ENCODE measurements at places on chromosomes 4 and X.

DNA sequence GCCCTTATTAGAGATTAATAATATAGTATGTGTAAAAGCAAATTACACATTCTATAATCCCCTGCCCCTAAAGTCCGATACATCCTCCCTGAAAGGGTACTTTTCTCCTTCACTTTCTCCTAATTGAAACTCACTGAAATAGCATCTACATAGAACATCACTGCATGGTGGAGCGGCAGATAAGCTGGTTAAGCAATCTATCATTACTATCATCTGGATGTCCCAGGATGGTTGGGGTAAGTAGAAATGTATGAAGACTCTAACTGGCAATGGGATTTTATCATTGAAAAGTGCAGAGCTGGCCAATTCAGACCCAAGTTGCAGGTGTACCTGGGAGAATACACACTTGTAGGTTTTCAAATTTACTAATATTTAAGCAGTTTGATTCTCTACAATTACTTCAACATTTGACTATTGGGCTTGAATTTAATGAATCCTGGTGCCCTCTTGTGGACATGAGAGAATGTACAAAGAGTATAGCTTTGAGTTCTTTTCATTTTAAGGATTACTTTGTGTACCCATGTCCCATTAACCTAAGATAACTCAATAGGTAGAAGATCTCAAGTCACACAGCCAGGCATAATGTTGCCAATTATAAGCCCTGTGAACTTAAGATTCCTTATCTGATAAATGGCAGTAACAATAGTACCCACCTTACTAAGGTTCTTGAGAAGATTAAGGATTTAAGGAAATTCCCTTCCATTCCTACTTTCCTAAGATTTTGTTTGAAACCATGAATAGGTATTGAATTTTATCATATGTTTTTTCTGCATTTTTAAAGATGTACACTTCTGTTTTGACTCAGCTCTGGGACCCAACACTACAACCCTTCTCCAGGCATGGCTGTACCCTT lies 69.8 kb downstream of the SHROOM3 start:
- DNase-seq: peak; percentile 43

DNA sequence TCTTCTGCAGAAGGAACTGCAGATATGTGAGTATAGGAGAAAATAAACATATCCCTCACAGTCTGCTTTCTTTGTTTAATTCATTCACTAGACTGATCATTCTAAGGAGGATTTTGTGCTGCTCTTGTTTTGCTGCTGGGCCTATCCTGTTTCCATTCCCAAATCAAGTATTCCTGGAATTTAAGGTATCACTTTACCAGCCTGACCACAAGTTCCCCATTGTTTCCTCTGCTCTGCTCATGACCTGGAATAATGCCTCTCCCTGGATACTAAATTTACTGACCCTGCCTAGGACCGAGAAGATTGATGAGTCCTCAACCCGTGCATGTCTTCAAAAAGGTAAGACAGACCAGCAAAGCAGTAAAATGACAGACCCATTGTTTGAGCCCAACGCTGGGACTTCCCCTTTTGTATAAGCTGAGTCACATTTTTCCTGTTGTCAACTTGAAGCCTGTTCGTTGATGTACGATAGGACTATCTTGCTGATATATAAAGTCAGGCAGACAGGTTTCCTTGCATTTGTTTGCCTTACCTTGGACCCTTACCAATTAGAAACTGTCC lies 85.5 kb upstream of the TET2 start:
- peak; percentile 75 for DNase-seq

DNA sequence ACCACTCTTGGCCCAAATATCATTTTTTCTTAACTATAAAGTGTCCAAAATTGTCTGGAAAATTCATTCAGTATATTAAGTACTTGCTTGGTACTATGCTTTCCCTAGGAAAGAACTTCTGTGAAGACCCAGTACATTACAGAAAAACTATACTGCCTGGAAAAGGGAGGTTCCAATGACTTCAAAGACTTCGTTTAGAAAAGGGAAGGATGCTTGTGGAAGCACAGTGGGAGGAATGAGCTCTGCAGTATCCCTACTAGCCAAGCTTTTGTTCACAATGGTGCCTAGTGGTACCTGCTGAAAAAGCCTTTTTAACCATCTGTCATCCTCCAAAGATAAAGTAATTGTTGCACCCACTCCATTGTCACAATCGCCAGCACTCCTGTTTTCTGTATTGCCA lies 7.2 kb downstream of the TEC start:
- DNase-seq: no peak

DNA sequence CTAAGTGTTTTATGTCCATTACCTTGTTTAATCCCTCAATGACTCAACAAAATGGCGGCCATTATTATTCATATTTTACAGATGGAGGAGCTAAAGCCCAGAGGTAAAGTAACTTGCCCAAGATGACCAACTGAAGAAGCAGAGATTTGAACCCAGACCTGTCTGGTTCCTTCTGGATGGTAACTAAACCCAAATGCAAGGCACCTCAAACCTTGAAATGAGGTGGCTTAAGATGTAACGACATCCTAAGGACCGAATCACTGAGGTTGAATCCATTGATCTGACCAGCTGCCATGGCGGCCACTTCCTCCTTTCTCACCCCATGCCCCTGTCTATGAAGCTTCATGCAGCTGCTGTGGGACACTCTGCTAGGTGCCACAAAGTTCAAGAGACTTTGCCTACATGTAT lies 932 bp downstream of the TLR10 start:
- no peak for DNase-seq

- no peak for DNase-seq
Observed at GRCh38 chrX:20319054-20319453, 52.3 kb upstream of the RPS6KA3 start.

GRCh38 chrX:17669458-17669857 lies 67.8 kb upstream of the SCML1 start:
- no peak for DNase-seq

DNA sequence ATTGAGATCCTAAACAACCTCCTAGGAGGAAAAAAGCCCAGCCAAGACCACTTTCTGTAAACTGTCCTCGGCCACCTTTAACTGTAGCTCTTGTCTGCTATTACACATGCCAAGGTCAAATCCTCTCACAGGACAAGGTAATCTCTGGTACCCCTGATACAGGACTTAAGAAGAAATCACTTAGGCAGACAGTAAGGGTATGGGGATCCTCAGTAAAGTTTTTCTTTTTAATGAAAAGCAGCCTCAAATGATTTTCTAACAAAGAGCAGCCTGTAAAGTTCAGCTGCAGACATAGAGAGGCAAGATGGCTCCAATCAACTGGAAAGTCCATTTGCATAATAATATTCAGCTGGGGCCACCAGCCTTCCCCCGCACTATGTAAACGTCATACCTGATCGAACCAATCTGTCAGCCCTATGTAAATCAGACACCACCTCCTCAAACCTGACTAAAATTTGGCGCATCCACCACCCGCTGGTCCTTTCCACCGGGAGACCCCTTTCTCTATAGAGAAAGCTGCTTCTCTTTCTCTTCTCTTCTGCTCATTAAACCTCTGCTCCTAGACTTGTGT lies 14.6 kb upstream of the MPP1 start:
- DNase-seq: no peak

GRCh38 chr4:120714417-120715010 lies 208.0 kb downstream of the PRDM5 start:
- no peak for DNase-seq

DNA sequence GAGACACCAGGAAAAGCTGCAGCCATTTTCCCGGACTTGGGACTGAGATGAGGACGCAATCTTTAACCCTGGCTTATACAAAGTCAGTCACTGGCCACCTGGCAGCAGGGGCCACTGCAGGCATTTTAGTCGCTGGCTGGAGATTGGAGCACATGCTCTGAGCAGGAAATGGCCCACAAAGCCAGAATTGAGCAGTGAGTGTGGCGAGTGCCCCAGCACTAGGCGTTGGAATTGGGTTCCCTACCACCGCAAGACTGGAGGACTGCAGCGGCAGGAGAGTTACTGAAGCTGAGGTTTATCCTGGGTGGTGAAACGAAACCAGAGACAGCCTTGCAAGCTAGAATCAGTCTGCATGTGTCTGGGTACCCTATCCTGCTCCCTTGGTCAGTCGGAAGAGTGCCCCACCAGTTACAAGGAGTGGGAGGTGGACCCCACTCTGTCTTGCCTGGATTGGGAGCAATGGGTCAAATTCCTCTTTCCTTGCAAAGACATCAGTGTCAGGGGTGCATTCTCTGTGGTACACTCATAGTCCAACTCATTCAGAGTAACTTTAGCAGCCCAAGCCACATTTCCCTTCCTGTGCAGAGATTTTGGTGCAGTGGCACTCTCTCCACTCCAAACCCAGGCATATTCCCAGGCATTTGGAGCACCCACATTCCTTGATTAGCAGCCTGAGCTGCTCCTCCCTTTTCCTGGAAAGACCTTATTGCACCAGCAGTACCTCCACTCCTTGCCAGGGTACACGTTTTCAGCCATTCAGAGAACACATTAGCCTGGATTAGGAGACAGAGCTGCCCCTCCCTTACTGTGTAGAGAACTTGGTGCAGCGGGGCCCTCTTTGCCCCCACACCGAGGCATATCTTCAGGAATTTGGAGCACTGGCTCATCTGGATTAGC lies 36.7 kb upstream of the PLK4 start:
- no peak for DNase-seq

DNA sequence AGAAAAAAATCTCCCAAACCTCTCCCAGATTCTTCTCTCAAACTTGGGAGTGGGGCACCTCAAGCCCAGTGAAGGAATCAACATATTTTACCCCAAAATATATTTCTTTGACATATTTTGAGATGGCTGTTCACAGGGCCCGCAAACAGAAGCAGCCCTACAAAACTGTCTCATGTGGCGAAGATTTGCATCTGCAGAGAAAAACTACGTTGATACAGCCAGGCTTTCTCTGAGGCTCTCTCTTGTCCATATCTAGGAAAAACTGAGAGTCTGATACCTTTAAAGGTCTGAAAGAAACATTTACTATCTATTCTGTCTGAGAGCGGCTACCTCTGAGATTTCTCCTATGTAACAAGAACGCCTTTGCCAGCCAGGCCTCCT lies 23.3 kb upstream of the TMSB4X start:
- DNase-seq: no peak

DNA sequence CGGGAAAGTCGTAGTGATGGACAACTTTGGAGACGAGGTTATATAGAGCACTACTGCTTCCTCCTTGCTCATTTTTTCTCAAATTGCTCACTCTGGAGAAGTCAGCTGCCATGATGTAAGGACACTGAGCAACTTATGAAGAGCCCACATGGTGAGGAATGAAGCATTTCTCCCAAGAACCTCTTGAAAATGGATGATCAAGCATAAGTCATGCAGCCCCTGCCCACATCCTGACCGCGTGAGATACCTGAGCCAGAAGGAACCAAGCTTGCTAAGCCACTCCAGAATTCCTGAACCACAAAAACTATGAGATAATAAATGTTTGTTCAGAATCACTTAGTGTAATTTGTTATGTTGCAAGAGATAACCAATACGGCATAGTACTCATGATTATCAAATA lies 42.8 kb downstream of the PDE5A start:
- peak; percentile 10 for DNase-seq

DNA sequence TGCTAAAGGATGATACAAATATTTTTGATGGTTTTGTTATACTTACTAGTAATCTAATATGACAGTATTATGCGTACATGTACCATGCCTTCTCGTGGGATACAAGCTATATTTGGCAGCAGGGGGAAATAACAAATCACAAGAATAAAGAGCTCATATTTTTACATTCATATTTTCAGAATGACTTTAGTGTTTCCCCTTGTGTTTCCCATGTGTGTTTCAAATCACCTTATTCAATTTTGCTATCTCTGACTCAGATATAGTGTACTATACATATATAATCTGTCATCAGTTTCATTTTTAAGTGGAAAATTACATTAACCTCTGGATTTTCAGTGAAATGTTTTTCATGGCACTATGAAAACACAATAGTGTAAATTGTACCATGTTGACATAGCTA lies 146.8 kb downstream of the RPA4 start:
- no peak for DNase-seq

- DNase-seq: no peak
Observed at GRCh38 chr4:185752872-185753271, 59.1 kb downstream of the SORBS2 start.

DNA sequence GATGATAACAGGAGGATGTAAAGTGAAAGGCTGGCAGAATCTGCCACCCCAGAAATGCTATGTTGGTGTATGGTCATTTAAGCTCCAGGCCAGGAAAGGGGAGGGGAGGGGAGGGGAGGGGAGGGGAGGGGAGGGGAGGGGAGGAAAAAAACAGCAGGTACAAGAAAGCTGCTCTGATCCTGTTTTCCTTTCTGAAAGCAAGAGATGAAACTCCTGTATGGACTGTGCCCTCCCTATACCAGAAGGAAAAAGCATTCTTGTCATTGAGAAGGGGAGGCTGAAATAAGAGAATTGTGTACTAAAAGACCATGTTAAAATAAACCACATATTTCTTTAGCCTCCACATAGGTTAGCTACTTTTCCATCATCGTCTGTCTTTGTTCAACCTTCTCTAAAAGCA lies 179.5 kb downstream of the NLGN4X start:
- no peak for DNase-seq

DNA sequence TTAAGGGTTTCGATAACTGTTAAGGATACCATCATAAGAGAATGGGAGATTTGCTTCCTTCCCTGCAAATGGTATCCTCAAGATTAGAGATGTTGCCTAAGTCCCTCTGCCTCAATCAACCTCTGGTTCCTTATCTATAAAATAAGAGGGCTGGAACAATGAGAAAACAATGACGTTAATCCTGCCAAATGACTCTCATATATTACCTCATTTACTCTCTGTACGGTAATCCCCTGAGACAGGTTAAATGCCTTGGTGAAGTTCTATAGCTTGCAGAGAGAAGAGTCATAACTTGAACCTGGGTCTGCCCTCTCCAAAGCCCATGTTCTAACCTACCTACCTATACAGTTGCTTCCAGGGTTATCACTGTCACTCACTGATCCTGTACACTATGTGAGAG lies 100.2 kb upstream of the OTUD4 start:
- DNase-seq: no peak

DNA sequence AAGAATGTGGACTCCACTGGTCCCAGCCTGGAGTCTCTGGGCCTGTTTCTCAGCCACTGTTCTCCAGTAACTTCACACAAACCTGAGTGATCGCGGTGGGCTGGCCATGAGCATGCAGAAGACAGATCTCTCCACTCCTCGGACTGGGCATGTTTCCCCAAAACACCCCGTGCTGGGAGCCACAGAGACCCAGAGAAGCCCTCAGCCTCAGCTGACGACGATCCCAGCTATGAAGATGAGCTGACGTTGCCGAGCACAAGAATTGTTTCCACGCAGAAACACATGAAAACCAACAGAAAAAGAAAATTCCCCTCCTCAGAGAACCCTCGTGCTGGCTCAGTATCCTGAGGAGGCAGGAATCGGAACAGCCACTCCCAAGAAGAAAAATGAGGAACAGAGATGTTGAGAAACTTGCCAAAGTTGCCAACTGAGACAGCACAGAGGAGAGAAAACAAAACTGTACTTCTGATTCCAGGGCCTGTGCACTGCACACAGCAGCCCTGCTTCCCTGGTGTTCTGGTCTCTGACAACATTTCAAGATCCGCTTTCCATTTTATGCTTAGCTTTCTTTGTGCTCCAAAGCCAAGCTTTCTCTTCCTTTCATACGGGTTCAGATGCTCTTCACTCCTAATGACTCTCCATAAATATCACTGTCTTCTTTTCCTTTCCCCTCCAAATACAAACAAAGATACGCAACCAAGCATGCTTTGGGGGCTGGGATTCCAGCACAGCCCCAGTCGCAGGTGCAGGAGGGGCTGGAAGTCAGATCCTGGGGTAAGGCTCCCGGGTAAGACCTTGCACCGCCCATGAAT lies 81.4 kb downstream of the IRF2 start:
- no peak for DNase-seq

- DNase-seq: no peak
Observed at GRCh38 chr4:87025023-87025613, 90.3 kb downstream of the AFF1 start.

GRCh38 chr4:55184600-55185523 lies 59.5 kb upstream of the KDR start:
- DNase-seq: peak; percentile 41

- no peak for DNase-seq
Observed at GRCh38 chrX:10197279-10198210, 40.8 kb downstream of the CLCN4 start.

Measured in urothelium cell line (cell line).